Bladder microvascular endothelial cell (primary cell): ENCODE measurements at places on chromosomes 2 and 18. TPM values are rescaled to one million over a fixed set of nuclear protein-coding genes. Genes with fewer than 3 reads are reported as not detected.

ZSWIM2 gene
- 0.13 TPM in 1 of 2 replicates, not detected in the other for total RNA-seq

WIPF1 gene
- total RNA-seq: 7.3 and 18.4 TPM in 2 replicates

INPP4A gene
- total RNA-seq: 16.7 and 55.8 TPM in 2 replicates

SLC9A4 gene
- total RNA-seq: under 0.01 TPM in 2 replicates

LYG1 gene
- 0.49 and 0.57 TPM in 2 replicates for total RNA-seq

REG3A gene
- total RNA-seq: not detected in 2 replicates
